Activated CD4-positive, alpha-beta T cell treated with anti-CD3 and anti-CD28 coated beads, Interleukin-2, amount 10 ng/mL, durations not matched to agents 24 days and 14 days (primary cell): ENCODE measurements at places on chromosomes 2 and 18. TPM values are rescaled to one million over a fixed set of nuclear protein-coding genes. Genes with fewer than 3 reads are reported as not detected.

DNA sequence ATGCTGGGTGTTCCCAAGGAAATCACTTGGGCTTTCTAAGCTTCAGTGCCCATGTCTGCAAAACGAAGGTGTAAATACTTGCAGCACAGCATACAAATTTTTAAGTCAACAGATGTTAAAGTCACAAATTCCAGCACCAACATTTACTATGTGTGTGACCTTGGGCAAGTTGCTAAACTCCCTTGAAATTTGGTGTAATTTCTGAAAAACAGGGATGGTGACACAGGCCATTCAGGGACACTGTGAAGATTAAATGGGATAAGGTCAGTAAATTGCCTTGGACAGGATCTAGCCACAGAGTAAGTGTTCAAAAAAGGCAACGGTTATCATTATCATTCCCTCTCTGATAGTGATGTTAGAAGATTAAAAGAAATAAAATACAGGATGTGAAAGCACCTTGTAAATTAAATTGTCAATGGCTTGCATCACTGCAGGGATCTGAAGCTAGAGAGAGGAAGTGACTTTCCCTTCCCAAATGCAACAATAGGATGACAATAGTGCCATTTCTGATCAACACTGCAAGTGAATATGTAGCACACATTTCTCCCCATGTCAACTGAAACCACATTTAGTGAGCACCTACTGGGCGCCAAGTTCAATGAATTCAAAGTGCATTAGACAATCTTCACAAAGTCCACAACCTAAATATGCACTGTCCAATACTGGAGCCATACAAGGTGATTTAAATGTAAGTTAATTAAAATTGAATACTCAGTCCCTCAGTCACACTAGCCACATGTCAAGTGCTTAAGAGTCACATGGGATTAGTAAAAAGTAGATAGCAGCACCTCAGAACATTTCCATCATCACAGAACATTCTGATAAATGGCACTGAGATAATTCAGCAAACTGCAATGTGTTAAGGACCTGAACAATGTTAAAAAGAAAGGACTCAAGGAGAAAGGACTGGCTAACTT is 81.2 kb downstream of the STK39 start:
- peaks cover 40% of the 10 kb centered on the region for H3K4me1 ChIP-seq
- peaks cover 35% of the 10 kb centered on the region for H3K36me3 ChIP-seq
- DNase-seq, result no peak
- H3K27me3 ChIP-seq, result no peaks in the 10 kb centered on the region
- peak overlapping the region; percentile 62 for H3K27ac ChIP-seq
- peak overlapping the region; percentile 5 for H3K4me3 ChIP-seq

GRCh38 chr2:240350696-240351087 is 84.8 kb upstream of the GPC1 start:
- H3K27me3 ChIP-seq, result no peaks in the 10 kb centered on the region
- no peak overlapping the region for H3K4me3 ChIP-seq
- no peak overlapping the region for H3K27ac ChIP-seq
- no peaks in the 10 kb centered on the region for H3K4me1 ChIP-seq

DNA sequence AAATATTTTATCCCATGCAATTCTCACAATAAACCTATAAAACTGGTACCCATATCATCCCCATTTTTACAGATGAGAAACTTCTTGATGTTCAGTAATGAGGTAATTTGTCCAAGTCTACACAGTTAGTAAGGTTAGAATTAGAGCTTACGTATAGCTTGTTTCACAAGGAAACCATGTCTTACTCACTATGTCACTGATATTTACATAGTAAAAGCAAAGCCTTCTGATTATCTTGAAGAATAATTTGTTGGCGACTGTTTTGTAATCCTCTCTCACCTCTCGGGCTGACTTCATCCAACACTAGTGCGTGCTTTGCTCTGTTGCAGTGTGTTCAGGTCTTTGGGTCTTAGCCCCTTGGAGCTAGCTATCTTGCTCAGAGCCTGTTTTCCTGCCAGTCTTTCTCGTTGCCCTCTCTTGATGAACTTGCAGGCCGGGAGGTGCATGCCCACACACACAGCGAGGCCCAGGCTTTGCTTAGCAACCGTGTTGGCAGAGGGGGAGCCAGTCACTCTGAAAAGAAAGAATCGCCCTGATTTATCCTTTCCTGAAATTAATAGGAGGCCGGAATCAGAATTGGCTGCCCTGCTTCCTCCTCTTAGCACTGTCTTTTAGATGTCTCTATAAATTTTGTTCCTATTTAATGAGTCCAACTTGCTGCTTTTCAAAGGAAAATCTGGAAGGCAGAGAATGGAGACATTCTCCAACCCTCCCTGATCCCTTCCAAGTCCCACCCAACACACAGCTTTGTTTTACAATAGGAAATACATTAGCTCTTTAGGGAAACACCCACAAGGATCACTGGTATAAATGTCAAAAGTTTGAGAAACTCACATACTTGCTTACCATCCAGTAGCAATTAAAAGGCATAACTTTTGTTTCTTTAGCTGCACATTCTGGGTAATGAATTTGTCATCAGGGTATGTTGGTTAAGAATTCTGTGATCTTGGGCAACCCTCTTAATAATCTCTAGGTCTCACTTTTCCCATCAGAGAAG is 97.6 kb upstream of the SEC11C start:
- H3K27me3 ChIP-seq, result peaks cover 2% of the 10 kb centered on the region
- no peaks in the 10 kb centered on the region for H3K36me3 ChIP-seq
- H3K27ac ChIP-seq, result no peak overlapping the region

DNA sequence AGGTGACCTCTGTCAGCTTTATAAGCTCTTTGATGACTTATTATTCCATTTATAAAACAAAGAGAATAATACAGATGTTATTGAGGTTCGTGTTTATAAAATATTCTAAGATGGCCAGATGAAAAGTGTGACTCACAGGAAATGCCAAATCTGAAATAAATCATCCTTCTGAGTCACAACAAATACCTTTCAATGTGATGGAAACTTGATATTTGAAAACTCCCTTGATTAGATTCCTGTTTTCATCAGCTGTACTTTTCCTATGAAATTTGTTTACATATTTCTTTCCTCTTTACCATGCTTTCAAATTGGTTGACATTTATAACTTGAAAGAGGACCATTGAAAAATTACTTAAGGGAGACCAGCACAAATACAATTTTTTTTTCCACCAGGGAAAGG is 30.6 kb upstream of the PPP1R1C start:
- H3K4me3 ChIP-seq, result no peak overlapping the region
- DNase-seq, result no peak
- no peak overlapping the region for H3K27ac ChIP-seq
- peaks cover 22% of the 10 kb centered on the region for H3K27me3 ChIP-seq
- H3K36me3 ChIP-seq, result no peaks in the 10 kb centered on the region

DNA sequence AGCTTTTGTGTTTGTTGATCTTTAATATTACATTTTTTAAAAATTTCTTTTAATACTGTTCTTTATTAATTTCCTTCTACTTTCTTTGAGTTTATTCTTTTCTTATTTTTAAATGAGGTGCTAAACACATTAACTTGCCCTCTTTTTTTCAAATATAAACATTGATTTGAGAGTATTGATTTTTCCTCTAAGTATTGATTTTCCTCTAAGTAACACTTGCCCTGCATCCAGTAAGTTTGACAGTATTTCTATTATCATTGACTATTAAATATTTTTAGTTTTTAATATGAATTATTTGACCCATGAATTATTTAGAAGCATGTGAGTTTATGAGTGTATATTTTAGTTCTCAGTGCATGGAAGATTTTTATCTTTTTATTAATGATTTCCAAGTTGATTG is 337.0 kb upstream of the RAB12 start:
- no peak overlapping the region for H3K4me3 ChIP-seq
- H3K4me1 ChIP-seq, result no peaks in the 10 kb centered on the region
- H3K36me3 ChIP-seq, result no peaks in the 10 kb centered on the region
- H3K27me3 ChIP-seq, result peaks cover 3% of the 10 kb centered on the region
- no peak for DNase-seq

DNA sequence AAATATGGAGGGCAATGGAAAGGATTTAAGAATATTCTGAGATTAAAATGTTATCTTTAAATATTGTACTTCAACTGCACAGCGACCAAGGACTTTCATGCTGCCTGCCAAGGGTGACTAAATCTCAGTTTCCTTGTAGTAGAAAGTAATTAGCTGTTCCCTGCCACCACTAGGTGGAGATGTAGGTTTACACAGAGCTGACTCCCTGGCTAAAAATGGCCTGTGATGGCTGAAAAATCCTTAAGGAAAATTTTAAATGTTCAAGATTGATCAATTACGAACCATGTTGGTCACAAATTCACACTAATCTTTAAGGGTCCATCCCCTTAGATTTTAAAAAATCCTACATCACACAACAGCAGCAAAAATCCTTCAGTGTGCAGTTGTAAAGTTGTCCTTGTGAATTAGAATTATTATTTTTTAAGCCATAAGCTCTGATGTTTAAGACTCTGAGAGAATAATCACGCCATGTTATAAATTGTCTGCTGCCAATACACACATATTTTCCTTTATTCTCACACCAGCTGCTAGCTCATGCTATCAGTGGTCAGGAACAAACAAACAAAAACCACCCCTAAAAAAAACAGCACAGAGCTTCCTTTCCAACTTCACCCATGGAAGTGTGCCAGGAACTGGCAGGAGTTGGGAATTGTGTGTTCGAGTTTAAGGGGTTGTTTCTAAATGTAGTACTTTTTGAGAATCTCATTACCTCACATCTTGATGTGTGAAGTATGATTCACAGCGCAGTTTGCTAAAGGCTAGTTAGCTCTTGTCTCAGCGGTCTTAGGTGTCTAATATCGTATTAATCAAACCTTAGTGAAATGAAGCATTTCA is 399.8 kb downstream of the TMEM182 start:
- H3K27me3 ChIP-seq, result peaks cover 2% of the 10 kb centered on the region
- H3K4me1 ChIP-seq, result no peaks in the 10 kb centered on the region
- H3K27ac ChIP-seq, result no peak overlapping the region
- DNase-seq, result peak; percentile 59
- no peaks in the 10 kb centered on the region for H3K36me3 ChIP-seq

GRCh38 chr2:25232248-25232825 is 64.0 kb upstream of the POMC start:
- H3K36me3 ChIP-seq, result peaks cover 52% of the 10 kb centered on the region
- H3K4me3 ChIP-seq, result no peak overlapping the region
- H3K27ac ChIP-seq, result no peak overlapping the region
- no peaks in the 10 kb centered on the region for H3K27me3 ChIP-seq
- DNase-seq, result no peak
- H3K4me1 ChIP-seq, result no peaks in the 10 kb centered on the region

- no peaks in the 10 kb centered on the region for H3K36me3 ChIP-seq
- no peaks in the 10 kb centered on the region for H3K4me1 ChIP-seq
- DNase-seq, result no peak
Measured at GRCh38 chr2:116223912-116224311, 1590.6 kb upstream of the DDX18 start.

DNA sequence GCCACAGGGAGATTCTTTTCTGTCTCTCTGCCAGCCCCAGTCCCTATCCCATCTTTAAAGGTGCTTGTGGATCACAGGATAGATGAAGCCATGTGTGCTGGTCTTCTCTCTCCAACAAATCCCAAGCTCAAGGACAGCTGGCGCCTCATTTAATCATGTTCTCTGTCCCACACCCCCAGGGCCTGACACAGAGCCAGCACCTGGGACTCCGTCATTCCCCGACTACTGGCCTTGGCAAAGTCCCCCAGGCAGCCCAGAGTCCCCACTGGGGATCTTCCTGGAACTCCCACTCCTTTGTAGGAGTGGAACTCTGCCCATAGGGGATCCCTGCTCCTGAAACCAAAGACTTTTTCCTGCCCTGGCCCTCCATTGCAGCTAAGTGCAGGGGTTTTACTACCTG is 60.8 kb downstream of the MTHFD2 start:
- no peak for DNase-seq
- H3K27ac ChIP-seq, result no peak overlapping the region
- H3K4me1 ChIP-seq, result peaks cover 3% of the 10 kb centered on the region
- H3K27me3 ChIP-seq, result no peaks in the 10 kb centered on the region
- H3K4me3 ChIP-seq, result no peak overlapping the region

GRCh38 chr18:13930964-13931363 is 15.6 kb upstream of the MC2R start:
- H3K27ac ChIP-seq, result no peak overlapping the region
- H3K27me3 ChIP-seq, result no peaks in the 10 kb centered on the region
- H3K4me3 ChIP-seq, result no peak overlapping the region
- no peaks in the 10 kb centered on the region for H3K36me3 ChIP-seq

- H3K27ac ChIP-seq, result peak overlapping the region; percentile 90
- H3K4me1 ChIP-seq, result peaks cover 86% of the 10 kb centered on the region
- peak overlapping the region; percentile 70 for H3K4me3 ChIP-seq
- no peaks in the 10 kb centered on the region for H3K27me3 ChIP-seq
- peaks cover 71% of the 10 kb centered on the region for H3K36me3 ChIP-seq
Measured at GRCh38 chr2:105754994-105755393, 10.3 kb downstream of the NCK2 start.

DNA sequence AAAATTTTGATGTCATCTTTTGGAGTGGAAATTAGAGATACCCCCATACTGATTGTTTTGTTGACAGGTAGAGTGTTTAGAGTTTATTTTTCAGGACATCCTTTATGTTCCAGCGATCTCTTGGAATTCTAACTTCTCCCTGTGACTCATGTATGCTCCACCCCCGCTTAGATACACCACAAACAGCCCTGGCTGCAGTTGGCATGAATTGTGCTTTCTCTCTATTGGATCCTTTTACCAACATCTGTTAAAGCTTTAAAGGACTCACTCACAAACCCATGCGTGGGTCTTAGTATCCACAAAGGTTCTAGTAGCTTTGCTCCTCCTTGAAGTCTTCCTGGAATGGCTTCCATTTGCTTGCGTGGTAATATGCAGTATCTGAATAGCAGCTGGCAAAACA is 409.5 kb upstream of the POU3F3 start:
- no peak for DNase-seq
- no peak overlapping the region for H3K27ac ChIP-seq
- no peak overlapping the region for H3K4me3 ChIP-seq
- H3K4me1 ChIP-seq, result peaks cover 3% of the 10 kb centered on the region

- peaks cover 65% of the 10 kb centered on the region for H3K36me3 ChIP-seq
- peaks cover 35% of the 10 kb centered on the region for H3K4me1 ChIP-seq
- no peak overlapping the region for H3K4me3 ChIP-seq
- no peak for DNase-seq
- peak overlapping the region; percentile 78 for H3K27ac ChIP-seq
Measured at GRCh38 chr2:237996021-237996593, 29.3 kb downstream of the UBE2F start.

GRCh38 chr2:199325881-199326280 is 131.9 kb downstream of the SATB2 start:
- H3K36me3 ChIP-seq, result no peaks in the 10 kb centered on the region
- DNase-seq, result no peak
- no peaks in the 10 kb centered on the region for H3K4me1 ChIP-seq
- H3K4me3 ChIP-seq, result no peak overlapping the region
- H3K27me3 ChIP-seq, result no peaks in the 10 kb centered on the region

GRCh38 chr2:179272406-179273192 is 8.0 kb upstream of the SESTD1 start:
- H3K27me3 ChIP-seq, result peaks cover 20% of the 10 kb centered on the region
- peaks cover 11% of the 10 kb centered on the region for H3K4me1 ChIP-seq
- DNase-seq, result no peak
- H3K36me3 ChIP-seq, result no peaks in the 10 kb centered on the region
- no peak overlapping the region for H3K27ac ChIP-seq

- peaks cover 24% of the 10 kb centered on the region for H3K36me3 ChIP-seq
- H3K4me3 ChIP-seq, result peak overlapping the region; percentile 89
- peaks cover 4% of the 10 kb centered on the region for H3K27me3 ChIP-seq
- H3K27ac ChIP-seq, result peak overlapping the region; percentile 90
Measured at GRCh38 chr2:85888020-85888683, 638 bp downstream of the ST3GAL5 start.

GRCh38 chr2:8259106-8259840 is 422.6 kb upstream of the ID2 start:
- H3K36me3 ChIP-seq, result no peaks in the 10 kb centered on the region
- peaks cover 9% of the 10 kb centered on the region for H3K27me3 ChIP-seq
- no peak overlapping the region for H3K27ac ChIP-seq
- no peak overlapping the region for H3K4me3 ChIP-seq

TMEM214 gene
- 93.4 and 98.6 TPM in 2 replicates for total RNA-seq

ICA1L gene
- total RNA-seq, result 6.6 and 7.8 TPM in 2 replicates

MAP3K19 gene
- total RNA-seq, result not detected in 2 replicates

EFHD1 gene
- 0.31 and 0.49 TPM in 2 replicates for total RNA-seq

CHRNG gene
- not detected in 2 replicates for total RNA-seq

PDE11A gene
- total RNA-seq, result not detected in 2 replicates

UGT1A8 gene
- not detected in 2 replicates for total RNA-seq

VAMP5 gene
- total RNA-seq, result 33.1 and 37.9 TPM in 2 replicates
